AG10803 (cell line): ENCODE measurements at places on chromosomes 12 and 14.
A peak's percentile ranks its signal among the peaks of the same experiment; 100 is the strongest.

DNA sequence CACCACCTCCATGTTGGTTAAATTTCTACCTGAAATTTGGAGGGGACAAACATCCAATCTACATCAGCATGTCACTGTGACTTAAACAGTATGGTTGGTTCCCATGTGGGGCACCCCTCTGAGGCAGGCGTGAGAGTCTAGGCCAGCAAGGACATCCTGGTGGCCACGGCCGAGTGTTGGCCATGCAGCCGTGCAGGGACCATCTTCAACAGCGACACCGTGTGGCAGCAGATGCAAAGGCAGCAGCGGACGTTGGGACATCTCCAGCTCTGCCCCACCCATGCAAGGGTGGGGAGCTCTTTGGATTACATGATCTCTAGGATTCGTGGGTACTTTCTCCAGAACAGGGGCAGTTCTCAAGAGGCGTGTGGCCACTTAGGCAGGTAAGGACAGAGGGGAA is 49.8 kb downstream of the NOC4L start:
- DNase-seq = no peak

DNA sequence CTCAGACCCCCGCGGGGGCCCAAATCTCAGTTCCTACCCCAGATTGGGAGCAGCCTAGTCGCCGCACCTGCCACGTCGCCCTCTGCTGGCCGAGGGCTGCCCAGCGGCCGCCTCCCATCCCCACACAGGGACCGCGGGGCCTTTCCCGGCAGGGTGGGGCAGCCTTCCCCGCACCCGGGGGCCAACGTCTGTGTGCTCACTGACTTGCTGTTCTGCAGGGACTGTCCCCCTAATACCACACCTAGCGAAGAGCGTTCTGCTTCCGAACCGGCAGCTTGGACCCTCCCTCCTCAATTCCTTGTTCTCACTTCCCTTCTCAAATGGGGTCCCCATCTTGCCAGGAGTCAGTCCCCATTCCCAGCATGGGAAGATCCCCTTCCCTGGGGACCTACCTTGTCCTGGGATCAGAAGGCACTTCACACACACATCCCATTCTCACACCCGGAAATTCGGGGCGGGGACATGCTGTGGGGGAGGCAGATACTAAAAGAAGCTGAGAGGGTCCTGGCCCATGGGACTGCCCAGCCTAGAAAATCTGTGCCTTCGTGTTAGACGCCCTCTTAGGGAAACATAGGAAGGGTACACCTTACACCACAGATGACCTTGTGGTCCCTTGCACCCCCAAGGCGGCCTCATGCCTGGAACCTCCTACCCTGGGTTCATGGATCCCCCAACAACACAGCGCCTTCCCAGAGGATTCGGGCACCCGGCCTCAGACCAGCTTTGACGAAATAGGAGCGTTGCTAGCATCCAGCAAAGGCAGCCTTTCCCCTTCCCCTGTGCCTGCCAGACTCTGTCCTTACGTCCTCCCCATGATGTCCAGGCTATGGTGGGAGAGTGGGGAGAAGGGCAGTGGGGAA is 16.4 kb downstream of the ACVRL1 start:
- DNase-seq = peak; percentile 29

- peak; percentile 20 for DNase-seq
These were observed 131.2 kb upstream of the FOXG1 start for GRCh38 chr14:28635387-28635786.

DNA sequence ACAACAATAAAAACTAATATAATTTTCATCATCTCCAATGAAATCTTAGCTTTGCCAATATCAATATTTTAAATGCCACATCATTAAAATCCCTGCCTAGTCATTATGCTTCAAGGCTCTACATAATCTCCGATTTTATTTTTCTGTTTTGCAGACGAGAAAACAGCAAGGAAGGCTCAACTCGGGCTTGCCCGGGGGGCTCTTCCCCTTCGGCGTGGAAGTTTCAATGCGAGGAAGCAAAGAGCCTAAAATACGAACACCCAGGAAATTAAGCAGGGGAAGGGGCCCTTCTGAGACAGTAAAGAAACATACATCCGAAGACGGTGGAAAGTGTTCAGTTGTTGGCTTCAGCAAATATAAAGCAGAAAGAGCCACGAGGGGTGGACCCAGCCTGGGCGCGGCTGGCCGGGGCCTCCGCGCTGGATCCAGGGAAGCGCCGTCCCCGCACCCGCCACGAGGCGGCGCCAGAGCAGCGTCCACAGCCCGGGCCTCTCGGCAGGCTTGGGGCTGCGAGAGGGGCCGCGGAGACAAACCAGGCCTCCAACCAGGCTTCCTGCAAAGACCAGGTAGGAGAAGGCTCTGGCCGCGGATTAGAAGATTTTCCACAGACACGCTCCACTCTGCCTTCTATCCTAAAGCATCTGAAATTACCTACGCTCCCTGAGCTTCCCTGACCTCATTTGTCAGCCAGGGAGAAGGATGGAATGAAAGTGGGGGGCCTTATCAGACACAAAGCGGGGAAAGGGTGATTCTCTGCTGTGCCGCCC is 77.2 kb downstream of the SERPINA3 start:
- DNase-seq = peak; percentile 34

DNA sequence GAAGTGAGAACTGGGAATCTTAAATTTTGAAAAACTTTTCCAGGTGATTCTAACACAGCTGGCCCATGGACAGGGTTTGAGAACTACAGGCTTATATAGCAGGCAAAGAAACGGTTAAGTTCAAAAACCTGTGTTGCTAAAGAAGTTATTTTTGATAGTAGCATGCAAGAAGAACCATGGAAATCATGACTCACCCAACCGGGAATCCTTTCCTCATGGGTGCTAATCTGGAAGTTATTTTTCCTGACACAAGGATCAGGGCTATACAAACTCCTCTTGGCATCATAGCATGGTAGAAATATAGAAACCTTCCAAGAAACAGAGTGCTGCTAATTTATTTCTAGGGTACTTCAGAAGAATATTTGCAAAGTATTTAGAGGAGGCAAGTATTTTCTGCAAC is 588.7 kb downstream of the CCER1 start:
- peak; percentile 74 for DNase-seq

DNA sequence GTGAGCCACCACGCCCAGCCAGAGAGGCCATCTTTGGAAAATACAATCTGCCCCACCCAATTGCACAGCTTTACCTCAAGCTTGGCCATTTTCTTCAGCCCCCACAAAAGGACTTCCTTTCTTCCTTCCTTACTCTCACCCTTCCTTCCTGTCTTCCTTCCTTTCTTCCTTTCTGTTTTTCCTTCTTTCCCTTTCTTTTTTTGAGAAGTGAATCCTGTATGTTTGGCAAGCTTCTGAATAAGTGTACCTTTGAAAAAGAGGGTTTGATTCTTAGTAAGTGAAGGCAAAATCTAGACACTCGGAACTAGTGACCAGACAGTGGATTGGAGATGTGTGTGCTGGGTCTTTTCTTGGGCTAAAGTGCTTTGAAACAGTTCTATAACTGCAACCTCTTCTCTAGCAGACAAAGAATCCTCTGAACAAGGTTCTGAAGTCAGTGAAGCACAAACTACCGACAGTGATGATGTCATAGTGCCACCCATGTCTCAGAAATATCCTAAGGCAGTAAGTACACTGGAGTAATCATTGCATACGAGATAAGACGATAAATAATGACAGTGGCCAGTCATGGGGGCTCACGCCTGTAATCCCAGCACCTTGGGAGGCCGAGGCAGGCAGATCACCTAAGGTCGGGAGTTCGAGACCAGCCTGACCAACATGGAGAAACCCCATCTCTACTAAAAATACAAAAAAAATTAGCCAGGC is 49.5 kb downstream of the SUPT16H start:
- no peak for DNase-seq

GRCh38 chr12:96658075-96658474 is 168.7 kb downstream of the CFAP54 start:
- no peak for DNase-seq

DNA sequence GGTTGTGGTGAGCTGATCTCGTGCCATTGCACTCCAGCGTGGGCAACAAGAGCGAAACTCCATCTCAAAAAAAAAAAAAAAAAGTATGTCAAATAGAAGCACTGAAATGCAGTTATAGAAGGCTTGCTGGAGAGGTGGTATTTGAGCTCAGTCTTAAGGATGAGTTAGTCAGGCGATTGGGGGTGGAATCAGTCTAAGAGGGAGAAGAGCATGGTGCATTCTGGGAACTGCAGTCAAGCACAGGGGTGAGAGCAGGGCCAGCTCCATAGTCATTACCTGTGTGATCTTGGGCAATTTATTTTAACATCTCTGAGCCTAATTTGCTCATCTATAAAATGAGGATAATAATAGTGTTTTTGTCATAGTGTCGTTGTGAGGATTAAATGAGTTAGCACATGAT is 5.9 kb upstream of the GNB3 start:
- DNase-seq = no peak

DNA sequence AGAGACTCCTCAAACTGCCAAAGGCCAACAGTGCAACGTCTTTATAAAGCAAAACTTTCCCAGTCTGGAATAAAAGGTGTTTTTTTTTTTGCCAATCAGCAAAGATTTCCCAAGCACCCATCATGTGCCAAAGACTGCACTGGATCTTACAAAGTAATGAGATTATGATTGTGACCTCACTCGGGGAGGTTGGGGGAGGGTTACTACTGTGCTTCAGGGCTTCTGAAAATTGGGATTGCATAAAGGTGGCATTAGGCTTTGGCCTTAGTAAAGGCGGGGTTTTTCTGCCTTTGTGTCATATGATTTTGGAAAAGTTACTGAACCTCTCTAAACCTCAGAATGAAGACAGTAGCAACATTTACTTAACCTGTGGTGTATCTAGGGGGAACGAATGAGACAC is 233.8 kb downstream of the DACT1 start:
- DNase-seq = no peak

DNA sequence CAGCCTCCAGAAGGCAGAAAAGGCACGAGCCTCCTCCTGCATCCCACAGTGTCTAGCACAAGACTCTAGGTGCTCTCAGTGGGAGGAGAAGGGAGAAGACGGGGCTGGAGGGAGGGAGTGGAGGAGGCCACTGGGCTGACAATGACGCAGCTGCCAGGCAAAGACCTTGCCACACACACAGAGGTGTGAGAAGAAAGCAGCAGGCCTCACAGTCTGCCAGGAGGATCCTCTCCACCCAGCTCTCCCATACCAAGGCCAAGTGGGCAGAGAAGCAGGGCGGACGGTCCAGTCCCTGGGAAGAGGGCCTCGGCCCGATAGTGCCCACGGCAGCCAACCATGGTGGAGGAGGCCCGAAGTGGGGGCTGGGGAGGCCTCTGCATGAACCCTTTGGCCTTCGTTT is 78.9 kb downstream of the NCOR2 start:
- no peak for DNase-seq

GRCh38 chr12:101021911-101022388 is 188.1 kb downstream of the SLC5A8 start:
- peak; percentile 94 for DNase-seq

- no peak for DNase-seq
These were observed 235.2 kb downstream of the SLC41A2 start for GRCh38 chr12:104722601-104723534.

GRCh38 chr14:37721976-37722659 is 126.7 kb downstream of the TTC6 start:
- DNase-seq = peak; percentile 7

DNA sequence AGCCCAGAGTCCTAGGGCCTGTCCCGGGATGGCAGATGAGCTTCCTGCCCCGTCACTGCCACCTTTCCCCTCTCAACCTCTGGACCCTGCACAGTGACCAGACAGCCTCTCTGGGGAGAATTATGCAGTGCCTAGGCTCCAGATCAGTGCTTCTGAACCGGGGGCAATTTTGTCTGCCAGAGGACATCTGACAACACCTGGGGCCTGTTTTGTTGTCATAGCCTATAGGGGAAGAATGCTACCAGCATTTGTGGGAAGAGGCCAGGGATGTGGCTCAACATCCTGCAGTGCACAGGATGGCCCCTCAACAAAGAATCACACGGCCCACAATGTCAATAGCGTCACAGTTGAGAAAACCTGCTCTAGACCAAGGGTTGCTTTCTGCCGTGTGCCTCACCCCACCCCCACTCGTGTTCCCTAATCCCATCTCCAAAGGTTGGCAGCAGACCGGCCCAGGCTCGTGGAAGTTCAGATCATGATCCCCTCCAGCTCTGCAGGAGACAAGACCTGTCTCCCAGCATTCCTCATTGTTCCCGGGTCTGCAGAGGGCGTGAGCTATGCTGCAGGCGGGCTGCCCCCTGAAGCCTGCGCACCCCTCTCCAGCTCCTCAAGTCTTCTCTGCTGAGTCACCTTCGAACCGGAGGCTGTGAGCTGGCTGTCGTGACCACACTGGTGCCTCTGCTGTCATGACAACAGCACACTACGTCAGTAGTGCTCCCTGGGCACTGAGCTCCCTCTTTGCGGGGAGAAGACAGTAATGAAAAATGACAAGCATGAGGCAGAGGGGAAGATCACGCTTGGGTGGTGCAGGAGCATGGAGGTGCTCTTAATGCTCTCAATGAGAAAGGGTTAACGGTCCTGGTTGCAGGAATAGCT is 2.0 kb upstream of the GAPDH start:
- peak; percentile 98 for DNase-seq

- DNase-seq = no peak
These were observed 76.5 kb downstream of the FBXL14 start for GRCh38 chr12:1517734-1518525.

GRCh38 chr12:113271466-113271852 is 50.2 kb downstream of the TPCN1 start:
- no peak for DNase-seq

DNA sequence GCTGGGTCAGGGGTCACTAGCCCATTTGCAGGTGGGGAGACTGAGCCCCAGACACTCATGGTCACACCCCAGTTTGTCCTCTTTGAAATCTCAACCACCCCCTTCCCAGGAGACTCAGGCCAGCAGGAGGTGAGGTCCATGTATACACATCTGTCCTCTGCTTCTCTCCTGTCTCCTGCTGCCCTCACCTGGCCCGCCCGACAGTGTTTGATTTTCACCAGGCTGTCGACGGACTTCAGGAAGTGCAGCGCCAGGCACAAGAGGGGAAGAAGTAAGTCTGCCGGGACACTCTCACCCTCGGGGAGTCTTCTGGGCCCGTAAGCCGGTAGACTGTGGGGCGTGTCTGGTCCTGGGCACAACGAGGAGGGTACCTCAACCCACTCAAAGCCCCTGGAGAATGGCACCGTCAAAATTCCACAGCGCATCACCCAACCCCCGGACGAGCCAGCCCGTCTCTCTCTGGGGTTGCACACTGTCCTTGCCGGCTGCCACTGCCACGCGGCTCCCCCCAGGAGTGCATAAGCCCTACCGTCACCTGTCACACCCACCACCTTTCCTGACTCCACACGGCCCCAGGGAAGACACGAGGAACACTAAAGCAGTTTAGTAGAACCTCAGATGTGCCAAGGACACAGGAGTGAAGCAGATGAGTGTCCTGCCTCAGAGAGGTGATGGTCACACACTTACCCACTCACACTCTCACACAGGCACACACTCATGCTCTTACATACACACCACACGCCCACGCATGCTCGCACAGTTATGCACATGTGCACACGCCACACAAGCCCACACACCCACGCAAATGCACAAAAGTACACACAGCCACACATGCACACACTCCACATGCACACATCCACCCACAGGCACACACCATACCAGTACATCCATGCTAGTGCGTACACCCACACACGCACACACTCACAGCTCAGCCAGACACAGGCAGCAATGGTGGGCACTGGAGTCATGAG is 13.1 kb upstream of the SIVA1 start:
- DNase-seq = no peak

GRCh38 chr14:89304972-89305703 is 111.9 kb downstream of the FOXN3 start:
- peak; percentile 76 for DNase-seq

- DNase-seq = no peak
These were observed 13.3 kb downstream of the MOAP1 start for GRCh38 chr14:93171376-93171775.

GRCh38 chr14:64324895-64325294 is 30.7 kb upstream of the ESR2 start:
- DNase-seq = peak; percentile 65

GRCh38 chr12:92472201-92472600 is 230.6 kb upstream of the PLEKHG7 start:
- DNase-seq = no peak
